ENCODE measurements at places on chromosomes 7 and 10.

- no peak for DNase-seq
Measured at GRCh38 chr10:122186816-122187810, 84.0 kb upstream of the BTBD16 start.

DNA sequence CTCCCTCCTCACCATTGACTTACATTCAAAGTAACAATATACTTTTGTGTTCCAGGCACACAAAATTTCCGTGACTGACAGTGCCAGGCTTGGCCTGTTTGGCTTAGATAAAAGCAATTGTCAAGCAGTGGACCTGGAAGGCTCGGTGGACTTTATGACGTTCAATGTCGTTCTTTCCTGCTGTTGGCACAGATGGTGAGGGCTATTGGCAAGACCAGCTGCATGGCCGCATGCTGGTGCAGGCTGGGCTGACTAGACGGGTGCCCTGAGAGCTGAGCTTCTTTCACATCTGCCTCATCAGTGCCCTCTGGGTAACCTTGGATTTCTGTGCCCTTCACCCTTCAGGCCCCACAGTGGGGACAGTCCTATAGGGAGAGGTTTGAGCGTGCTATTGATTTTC is 45.2 kb downstream of the WIPF3 start:
- DNase-seq, result no peak

GRCh38 chr10:58823983-58824382 is 311.3 kb downstream of the BICC1 start:
- DNase-seq, result no peak

DNA sequence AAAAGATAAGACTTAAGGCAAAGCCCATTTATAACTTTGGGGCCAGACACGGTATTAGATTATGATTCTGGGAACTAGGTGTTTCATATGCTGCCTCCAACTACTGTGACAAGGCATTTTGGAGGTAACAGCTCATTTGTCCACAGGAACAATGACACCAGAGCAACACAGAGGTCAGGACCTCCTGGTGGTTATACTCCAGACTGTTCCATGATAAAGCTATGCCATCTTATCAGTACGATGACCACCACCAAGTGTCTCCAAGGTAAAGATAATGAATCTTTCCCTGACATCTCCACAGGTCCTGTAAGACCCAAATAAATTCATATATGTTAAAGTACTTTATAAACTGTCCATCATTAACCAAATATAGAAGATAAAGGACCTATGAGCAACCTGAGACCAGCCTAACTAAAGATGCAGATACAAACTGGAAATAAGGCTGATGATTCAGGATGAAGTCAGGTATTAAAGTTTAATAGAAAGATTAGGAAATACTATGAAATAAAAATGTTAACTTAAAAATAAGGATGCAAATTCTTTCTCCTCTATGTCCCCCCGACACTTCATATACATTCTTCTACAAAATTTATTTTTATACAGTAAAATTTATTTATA is 26.2 kb downstream of the CUL2 start:
- DNase-seq, result no peak

DNA sequence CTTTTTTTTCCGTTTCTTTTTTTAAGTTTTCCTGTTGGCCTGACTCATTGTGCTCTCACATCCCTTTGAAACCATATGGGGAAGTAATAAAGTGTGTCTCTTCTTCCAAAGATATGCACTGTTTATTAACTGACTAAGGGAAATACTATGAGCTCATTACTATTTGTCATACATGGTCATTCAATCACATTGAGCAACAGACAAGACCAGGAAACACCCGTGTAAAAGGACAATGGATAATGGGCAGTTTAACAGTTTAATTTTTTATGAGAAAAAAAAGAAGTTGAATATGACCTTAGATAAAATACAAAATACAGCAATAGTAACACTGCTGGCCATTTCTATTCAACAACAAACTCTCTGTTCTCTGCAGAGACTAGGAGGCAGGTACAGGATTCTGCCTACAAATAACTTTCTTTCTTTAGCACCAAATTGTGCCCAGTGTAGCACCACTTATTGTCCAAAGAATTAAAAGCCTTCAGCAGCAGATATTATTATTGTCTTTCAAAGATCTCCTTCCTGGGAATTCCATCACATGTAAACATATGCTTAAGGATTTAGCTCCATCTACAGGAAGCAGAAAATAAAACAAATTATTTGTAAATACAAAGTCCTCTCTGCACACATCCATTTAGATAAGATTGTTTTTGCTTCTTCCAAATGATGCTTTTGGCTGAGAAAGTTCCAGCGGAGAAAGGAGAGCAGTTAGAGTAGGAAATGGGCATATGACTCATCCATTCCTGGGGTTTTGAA is 55.0 kb upstream of the AKR1E2 start:
- DNase-seq, result no peak

DNA sequence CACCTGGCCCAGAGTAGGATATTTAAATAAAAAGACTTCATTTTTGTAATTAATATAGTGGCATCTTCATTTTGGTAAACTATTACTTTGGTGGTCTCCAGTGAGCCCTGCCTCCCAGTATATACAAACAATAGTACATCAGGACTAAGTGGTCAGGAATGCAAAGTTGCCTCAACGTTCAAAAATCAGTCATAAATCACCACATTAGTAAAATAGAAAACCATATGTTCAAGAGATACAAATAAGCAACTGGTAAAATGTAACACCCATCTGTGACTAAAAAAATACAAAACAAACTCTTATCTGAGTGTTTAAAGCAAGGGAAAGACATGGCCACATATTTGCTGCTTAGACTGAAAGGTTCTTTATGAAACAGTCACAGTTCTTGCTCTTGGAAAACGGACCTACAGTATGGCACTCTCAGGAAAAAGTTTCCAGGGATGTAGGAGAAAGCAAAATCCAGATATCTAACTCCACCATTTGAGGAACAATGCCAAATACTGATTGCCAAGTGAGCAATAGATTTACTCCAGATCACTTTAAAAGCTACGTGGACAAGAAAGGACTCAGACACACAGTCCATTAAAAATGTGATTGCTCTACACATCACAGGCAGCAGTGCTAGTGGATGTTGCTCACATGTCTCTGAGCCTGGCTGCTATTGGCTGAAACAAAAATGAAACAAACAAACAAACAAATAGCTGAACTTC is 15.1 kb upstream of the RHOBTB1 start:
- DNase-seq, result no peak

DNA sequence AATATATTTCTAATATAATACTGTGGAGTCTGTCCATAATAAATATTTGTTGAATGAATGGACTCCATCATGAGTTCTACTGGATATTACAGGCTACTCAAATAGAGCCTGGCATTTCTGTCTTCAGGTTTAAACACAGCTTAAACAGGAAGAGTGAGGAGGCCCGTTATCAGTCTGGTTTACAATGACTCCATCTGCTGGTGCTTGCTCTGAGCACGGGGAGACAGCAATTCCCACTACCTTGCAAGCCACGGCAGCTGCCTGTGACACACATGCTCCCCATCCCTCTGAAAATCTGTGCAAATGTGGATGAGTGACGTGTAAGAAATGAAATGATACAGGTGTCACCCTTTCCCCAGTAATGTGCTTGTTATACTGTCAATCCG is 293.5 kb upstream of the IMMP2L start:
- DNase-seq, result no peak

DNA sequence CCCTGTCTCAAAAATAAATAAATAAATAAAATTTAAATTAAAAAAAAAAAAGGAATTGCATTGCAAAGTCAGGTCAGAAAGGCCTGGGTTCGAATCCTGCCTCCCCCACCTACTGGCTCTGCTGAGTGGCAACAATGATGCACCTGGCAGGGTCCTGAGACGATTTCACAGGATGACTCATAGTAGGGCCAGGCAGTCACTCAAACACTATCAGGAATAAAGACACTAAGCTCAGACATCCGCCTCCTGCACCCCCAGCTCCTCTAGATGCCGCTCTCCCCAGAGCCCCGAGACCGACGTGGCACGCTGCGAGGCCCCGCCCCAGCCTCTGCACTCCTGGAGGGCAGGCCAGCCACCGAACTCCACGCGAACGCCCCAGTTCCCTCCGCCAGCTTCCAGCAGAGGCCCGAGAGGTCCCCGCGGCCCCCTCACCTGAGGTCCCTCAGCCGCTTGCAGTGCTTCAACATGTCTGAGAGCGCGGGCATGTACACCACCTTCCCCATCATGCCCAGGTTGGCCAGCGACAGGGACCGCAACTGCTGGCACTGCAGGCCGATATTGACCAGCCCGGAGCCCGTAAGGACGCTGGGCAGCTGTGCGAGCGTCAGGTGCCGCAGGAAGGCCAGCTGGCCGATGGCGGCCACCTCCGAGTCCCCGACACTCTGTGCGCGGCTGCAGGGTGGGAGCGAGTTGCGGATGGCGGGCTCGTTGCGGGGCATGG is 76.6 kb upstream of the TNRC18 start:
- no peak for DNase-seq

All from NCI-H526 (cell line).